Activated CD8-positive, alpha-beta memory T cell treated with anti-CD3 and anti-CD28 coated beads for 1 hour (primary cell): ENCODE measurements at places on chromosomes 2 and 18.

GRCh38 chr2:128564131-128564530 lies 245.5 kb upstream of the HS6ST1 start:
- DNase-seq: no peak

GRCh38 chr18:11118051-11118766 lies 31.2 kb downstream of the PIEZO2 start:
- DNase-seq: no peak

- DNase-seq: no peak
Measured at GRCh38 chr2:23456396-23456795, 71.4 kb downstream of the KLHL29 start.

DNA sequence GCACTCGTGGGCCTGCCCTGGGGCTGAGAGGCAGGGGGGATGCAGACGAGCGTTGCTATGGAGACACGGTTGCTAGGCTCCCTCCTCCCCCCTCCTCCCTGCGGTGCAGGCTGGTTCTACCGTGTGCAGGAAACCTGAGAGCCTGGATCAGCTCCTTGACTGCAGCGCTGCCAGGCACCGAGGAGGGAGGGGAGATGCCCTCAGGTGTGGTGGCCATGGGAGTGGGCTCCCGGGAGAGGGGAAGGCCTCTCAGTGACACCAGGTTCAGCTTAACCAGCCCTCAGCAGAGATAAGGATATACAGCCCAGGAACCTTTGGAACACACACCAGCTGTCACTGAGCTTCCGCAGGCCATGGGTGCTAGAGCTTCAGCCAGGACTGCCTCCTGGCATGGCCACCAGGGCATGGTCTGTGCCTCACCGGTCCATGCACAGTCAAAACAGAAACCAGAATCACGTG lies 124.4 kb upstream of the PXDN start:
- no peak for DNase-seq

DNA sequence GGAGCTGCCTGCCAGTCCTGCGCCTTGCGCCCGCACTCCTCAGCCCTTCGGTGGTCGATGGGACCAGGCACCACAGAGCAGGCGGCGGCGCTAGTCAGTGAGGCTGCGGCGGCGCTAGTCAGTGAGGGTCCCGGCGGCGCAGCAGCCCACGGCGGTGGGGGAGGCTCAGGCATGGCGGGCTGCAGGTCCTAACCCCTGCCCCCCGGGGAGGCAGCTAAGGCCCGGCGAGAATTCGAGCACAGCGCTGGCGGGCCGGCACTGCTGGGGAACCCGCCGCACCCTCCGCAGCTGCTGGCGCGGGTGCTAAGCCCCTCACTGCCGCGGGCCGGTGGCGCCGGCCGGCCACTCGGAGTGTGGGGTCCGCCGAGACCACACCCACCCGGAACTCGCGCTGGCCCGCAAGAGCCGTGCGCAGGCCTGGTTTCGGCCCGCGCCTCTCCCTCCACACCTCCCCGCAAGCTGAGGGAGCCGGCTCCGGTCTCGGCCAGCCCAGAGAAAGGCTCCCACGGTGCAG lies 867.4 kb downstream of the DSC3 start:
- DNase-seq: no peak

GRCh38 chr2:240369801-240370585 lies 65.5 kb upstream of the GPC1 start:
- DNase-seq: no peak

- DNase-seq: no peak
Measured at GRCh38 chr18:65995206-65995605, 244.4 kb downstream of the CDH7 start.
